GM12865 (cell line): ENCODE measurements at places on chromosomes 5 and 9.
A peak's percentile ranks its signal among the peaks of the same experiment; 100 is the strongest.

GRCh38 chr5:81349161-81349560 is 44.8 kb downstream of the ACOT12 start:
- DNase-seq: no peak

DNA sequence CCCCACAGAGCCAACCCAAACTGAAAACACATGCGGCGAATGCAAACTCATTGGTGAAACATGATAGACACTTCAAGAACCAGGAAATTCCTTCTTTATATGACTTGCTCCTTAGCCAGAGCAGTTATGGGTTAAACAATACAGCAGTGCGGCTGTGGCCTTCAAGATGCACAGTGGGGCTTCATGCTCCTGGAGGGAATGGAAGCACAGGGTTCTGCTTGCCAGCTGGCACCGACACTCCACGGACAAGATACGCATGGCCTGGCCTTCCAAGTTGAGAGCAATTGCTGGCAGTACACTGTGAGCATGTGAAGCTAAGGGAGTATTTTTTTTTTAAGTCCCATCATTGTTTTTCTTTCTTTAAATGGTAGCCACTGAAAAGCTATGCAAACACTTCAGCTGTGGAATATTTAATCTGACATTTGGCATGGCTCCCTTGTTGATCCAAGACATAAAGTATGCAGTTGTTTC is 451.6 kb upstream of the CD180 start:
- DNase-seq: no peak

GRCh38 chr5:1823381-1824034 is 22.3 kb downstream of the NDUFS6 start:
- no peak for DNase-seq

GRCh38 chr9:92291577-92291976 is 1.9 kb downstream of the IARS1 start:
- no peak for DNase-seq

GRCh38 chr9:116697362-116697761 is 10.3 kb downstream of the TRIM32 start:
- DNase-seq: no peak

DNA sequence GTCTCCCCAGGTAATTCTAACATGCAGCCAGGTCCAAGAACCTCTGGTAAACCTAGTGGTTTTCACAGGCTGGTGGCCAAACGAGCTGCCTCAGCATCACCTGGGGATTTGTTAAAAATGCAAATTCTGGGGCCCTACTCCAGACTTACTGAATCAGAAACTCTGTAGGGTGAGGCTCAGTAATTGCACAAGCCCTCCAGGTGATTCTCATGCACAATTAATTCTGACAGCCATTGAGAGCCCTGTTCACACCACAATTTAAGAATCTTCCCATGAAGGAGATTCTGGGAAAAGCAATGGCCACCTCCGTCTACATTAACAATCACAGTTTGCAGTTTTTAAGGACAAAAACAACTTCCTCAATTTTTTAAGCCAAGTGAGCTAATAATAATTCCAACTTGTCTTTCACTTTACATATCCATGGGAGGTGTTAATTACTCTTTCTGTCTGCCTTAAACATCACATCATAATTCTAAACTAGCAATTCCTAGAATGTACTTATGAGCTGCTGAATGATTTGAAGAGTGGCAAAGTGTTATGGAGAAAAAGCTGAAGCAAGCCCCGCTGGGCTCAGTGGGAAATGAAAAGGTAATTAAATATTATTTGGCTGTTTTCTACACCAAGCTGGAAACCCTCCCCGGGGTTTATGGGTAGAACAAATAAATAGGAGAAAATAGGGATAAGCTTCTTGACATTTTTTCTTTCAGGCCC is 70.0 kb downstream of the GLDC start:
- peak; percentile 75 for DNase-seq

DNA sequence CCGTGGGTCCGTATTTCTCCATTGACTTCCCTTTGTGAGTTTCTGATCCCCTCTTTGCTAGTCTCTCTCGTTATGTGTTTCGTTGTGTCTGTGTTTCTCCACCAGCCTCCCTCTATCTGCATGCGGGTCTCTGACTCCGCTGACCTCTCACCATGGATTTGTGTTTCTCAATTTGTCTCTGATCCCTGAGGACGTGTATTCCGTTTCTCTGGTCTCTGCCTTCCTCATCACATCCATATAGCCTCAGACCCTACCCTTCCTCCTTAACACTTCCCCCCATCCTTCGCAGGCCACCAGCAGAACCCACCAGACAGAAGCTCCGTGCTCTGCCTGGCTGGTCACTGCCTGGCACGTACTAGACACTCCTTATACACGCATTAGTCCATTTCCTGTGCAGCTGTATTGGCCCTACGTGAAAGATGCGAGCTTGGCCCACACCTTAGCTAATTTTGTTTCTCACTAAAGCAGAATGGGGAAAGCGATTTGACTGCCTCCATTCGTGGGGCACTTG is 631 bp downstream of the B4GALT7 start:
- DNase-seq: peak; percentile 36

GRCh38 chr5:7779019-7780005 is 71.6 kb downstream of the CFAP90 start:
- peak; percentile 56 for DNase-seq
